HepG2 (cell line): ENCODE measurements at places on chromosomes 4 and X. TPM values are rescaled to one million over a fixed set of nuclear protein-coding genes. Genes with fewer than 3 reads are reported as not detected.

TEX11 gene
- total RNA-seq, result not detected in 2 replicates

CDS1 gene
- 2.1 TPM in 2 replicates for total RNA-seq

DDX53 gene
- not detected in 2 replicates for total RNA-seq

MAGEB10 gene
- total RNA-seq, result not detected in 2 replicates

RASSF6 gene
- 0.11 and 0.42 TPM in 2 replicates for total RNA-seq

TEX13C gene
- not detected in 2 replicates for total RNA-seq

FHIP1A gene
- total RNA-seq, result 2.9 and 6.2 TPM in 2 replicates

MOB1B gene
- 4.0 and 6.8 TPM in 2 replicates for total RNA-seq

CXCL8 gene
- total RNA-seq, result 4.9 and 7.8 TPM in 2 replicates

UGT2A2 gene
- total RNA-seq, result not detected in 2 replicates

ZNF711 gene
- total RNA-seq, result 3.8 and 5.5 TPM in 2 replicates

ZMAT1 gene
- 0.02 TPM in 1 of 2 replicates, not detected in the other for total RNA-seq

ERVMER34-1 gene
- total RNA-seq, result 0.24 and 0.35 TPM in 2 replicates

DKK2 gene
- total RNA-seq, result not detected in 2 replicates

NRK gene
- not detected in 2 replicates for total RNA-seq

- no peak for DNase-seq
Measured at GRCh38 chr4:132479543-132479942, 669.6 kb upstream of the PCDH10 start.

GRCh38 chrX:69503782-69504625 lies at the start of gene NALF2:
Gene NALF2 (plus strand): TSS chrX:69504326. CDS start chrX:69505283, 957 bp downstream.
- DNase-seq, result peak; percentile 59

GRCh38 chr4:122383341-122383740 lies 4.5 kb downstream of the ADAD1 start:
- DNase-seq, result no peak

DNA sequence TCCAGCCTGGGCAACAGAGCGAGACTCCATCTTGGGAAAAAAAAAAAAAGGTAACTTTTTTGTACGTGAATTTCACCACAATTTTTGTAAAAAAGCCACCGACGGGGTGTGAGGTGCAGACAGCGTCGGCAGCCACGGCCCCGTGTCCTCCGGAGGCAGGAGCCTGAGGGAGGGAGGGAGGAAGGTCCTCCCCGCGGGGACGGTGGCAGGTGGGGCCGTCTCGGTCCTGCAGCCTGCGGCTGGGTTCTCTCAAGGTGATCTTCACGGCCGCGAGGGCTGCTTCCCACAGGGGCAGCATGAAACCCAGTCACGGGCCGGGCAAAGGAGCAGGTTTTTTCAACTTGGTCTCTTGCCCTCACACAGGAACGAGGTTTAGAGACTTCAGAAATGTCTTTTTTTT lies 14.0 kb downstream of the PLCXD1 start:
- DNase-seq, result no peak

GRCh38 chr4:40375620-40376019 lies 40.5 kb downstream of the CHRNA9 start:
- no peak for DNase-seq

DNA sequence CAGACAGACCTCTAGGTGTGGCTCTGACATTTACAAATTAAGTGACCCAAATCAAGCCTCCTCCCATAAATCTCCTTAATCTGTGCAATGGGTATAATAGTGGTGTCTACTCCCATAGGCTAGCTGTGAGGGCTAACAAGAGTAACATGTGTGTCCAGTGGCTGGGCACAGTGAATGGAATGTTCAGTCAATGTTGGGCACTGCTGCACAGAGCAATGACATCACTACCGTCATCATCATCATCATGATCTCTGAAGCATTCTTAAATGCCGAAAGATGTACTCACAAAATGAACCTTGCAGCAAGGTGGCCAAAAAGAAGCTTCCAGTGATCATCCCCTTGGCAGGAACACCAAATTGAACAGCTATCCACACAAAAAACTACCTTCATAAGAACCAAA lies 43.5 kb downstream of the CHRNA9 start:
- no peak for DNase-seq

DNA sequence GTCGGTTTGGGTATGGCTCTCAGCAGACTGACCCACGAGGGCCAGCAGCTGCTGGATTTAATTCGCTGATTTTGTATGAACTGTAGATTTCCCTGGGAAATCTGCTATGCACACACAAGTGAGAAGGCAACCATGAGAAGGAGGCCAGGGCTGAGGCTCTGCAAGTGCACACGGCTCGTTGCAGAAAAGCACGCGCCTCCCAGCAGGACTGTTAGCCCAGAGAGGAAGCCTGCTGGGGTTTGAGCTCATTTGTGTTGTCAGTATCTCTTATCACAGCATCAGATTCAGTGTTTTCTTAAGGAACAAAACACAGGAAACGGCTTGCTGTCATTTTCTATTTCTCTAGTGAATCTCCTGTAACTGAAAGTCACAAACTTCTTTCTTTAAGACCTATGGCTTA lies 296.2 kb upstream of the FAT1 start:
- no peak for DNase-seq

- DNase-seq, result no peak
Measured at GRCh38 chr4:43709443-43709842, 739.2 kb downstream of the KCTD8 start.

GRCh38 chr4:128775916-128776315 lies 33.6 kb upstream of the JADE1 start:
- DNase-seq, result no peak

- DNase-seq, result no peak
Measured at GRCh38 chr4:88101165-88101564, 57.3 kb downstream of the ABCG2 start.

- no peak for DNase-seq
Measured at GRCh38 chr4:42855779-42856178, 36.7 kb upstream of the GRXCR1 start.

DNA sequence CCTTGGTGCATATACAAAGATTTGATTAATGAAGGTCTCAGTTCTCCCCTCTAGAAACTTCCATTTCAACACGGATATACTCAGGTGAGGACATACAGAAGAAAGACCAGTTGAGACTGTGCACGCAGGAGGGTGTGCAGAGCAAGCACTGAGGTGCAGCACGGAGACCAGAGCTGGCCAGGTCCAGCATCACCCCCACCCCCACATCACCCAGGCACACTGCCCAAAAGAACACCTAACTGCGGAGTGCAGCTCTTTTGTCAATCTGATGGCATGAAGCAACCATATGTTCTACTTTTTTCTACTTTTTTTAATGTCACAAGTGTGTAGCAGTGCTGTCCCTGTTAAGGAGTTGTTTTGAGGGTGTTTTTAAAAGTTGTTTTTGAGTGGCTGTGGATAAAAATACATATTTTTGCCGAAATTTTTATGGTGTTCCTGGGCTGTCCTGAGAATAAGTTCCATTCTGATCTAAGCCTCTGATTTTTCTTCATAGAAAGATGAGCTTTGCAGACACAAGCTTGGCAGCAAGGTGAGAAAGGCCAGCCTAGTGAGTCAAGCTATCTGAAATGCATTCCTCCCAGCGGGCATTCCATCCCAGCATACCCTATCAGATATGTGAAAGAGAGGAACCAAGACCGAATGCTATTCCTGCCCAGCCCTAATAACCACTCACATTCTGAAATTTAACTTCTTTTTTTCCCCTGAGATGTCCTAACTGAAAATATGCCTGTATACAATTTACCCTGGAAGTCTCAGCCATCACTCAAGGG lies 173.7 kb downstream of the PTTG2 start:
- DNase-seq, result no peak

- no peak for DNase-seq
Measured at GRCh38 chr4:122686691-122687090, 45.8 kb upstream of the BBS12 start.

- DNase-seq, result no peak
Measured at GRCh38 chr4:67522851-67523671, 22.2 kb downstream of the CENPC start.

DNA sequence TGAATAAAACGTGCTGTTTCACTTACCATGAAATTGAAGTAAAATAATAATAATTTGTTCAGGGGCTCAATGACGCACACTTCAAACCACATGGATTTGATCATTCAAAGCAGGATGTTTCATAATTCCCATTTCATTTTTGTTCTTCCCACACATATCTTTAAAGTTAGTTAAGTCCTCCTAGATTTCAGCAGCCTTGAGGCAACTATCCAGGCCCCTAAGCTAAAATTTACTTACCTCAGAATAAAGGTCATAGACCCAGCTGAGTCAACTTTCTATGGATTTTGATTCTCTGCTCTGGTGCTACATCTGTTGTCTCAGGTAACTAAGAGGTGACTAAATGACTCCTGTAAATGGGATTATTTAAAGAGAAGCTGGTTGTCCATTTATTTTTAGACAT lies 25.0 kb downstream of the GPR174 start:
- DNase-seq, result no peak

DNA sequence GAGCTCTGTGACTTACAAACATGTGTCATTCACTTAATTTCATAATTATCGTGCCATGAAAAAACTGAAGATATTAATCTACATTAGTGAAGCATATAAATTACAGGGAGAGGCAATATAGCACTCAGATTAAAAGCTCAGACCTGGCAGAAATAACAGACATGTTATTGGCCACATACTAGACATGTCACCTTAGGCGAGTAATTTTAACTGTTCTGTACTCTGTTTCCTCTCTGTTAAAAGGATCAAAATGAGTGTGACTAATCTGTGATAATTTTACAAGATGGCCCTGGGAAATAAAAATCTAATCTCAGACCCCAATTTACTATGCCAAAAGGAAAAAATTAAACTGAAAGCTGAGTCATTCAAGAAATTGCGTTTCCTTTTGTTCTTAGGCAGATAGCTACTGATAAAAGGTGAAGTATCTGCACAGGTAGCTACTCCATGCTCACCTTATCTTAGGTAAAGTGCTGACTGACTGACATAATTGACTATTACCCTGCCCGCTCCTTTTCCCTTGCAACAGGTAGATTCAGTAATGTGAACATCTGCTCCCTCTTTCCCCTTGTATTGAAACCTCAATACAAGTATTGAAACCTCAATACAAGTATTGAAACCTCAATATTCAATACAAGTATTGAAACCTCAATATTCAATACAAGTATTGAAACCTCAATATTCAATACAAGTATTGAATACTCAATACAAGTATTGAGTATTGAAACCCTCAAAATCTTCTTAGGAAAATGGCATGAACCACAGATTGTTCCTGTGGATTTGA lies 33.2 kb downstream of the RELL1 start:
- DNase-seq, result no peak

DNA sequence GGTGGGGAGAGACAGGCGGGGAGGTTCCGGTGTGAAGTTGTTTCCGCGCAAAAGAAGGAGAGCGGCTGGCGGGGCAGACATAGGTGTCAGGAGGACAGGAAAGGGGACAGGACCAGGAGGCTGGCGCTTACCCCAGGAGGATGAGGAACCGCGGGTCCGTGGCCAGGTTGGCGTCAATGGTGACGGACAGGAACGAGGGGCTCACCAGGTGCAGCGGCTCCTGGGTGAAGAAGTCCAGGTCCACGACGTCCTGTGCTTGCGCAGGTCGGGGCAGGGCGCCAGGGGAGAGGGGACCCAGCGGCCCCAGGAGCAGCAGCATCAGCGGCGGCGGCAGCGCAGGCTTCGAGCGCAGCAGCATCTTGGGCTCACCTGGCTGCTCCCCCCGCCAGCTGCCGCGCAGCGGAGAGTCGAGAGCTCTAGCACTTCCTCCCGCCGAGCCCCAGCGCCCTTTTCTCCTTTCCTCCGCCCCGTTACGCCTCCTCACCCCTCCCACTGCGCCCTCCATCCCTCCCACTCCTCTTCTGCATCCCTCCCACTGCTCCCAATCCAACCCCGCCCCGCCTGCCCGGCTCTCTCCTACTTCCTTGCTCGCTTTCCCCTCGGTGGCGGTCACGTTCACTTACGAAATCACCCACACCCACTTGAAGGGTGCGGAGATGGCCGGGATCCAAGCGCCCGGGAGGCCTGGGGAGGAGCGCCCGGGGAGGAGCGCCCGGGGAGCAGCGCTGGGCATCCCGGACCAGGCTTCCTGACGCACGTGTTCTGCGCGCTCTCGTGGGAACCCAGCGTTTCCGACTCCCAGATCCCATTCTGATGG lies at the start of gene HPSE:
Gene HPSE (minus strand): TSS at position 424 of the 817 bp plus-strand sequence. CDS start 66 bp downstream, at position 358.
- peak; percentile 3 for DNase-seq

DNA sequence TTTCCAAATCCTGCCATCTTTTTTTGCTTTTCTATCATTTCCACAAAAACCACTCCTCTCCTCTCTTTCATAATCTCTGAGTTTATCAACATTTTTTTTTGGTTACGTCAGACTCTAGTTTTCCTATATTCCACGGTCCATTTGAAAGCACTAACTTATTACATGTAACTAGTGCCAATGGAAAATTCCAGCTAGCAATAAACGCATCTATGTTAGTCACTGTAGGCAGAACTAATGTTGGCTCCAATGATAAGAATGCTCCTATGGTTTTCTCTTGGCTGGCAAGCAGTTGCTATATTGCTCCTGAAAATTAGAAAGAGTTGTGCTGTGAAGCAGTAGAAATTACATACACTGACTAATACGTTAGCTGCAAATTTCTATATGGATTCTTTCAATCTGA lies 634.6 kb upstream of the FTHL17 start:
- DNase-seq, result no peak
